Large intestine (tissue), 12 donors: ENCODE measurements at places on chromosomes 5 and 9.

GRCh38 chr5:152151940-152152339, 227.3 kb upstream of the GLRA1 start:
- no peak for DNase-seq

GRCh38 chr5:135356522-135357318, 42.3 kb downstream of the MACROH2A1 start:
- DNase-seq, result no peak

GRCh38 chr5:156927545-156927944, 35.5 kb downstream of the TIMD4 start:
- DNase-seq, result no peak

DNA sequence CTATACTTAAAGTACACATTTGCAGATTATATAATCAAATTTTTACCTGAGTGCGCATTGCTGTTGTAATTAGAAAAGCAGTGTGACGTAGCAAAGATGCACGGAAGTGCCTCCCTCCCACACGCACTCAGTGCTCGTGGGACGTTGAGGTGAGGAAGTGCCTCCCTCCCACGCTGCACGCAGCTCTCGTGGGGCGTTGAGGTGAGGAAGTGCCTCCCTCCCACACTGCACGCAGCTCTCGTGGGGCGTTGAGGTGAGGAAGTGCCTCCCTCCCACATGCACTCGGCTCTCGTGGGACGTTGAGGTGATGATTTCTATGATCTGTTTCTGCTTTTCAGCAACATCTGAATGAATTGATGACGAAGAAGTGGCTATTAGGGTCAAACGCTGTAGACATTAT, 21.0 kb downstream of the EXOC3 start:
- DNase-seq, result no peak

DNA sequence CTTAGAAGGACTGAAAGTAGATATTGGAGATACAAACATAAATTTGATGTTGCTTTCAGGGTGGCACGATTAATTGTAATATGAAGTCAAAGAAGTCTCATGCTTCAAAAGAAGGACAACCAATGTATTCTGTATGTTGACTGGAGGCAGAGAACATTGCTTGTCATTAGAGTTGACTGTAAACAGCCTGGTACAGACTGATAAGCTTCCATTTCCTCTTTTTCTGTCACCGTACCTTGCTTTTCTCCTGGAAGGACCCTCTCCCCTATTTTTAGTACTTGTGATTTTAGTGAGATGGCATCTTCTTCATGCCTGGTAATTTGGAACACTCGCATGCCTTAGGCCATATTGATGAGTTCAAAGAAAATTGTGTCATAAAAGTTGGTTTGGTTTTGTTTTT, 809.4 kb downstream of the PRELID2 start:
- no peak for DNase-seq

DNA sequence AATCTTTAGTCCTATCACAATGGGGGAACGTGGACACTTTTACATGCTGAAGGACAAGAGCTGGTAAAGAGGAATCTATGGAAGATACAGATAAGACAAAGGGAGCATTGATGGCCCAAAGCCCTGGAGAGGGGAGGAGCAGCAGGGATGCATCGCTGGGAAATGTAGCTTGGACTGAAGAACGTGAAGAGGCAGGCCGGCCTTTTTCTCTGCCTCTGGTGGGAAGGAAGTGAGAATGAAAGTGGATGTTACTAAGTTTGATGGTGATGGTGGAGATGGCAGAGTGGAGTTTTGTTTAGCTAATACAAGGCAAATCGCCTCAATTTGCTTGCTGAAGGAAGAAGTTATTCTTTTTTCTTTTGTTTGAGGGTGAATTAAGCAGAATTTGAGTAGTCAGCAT, 124.6 kb upstream of the TAF11L2 start:
- DNase-seq, result no peak
